ENCODE measurements at places on chromosomes 5 and 9.

GRCh38 chr5:159430361-159431012, 100.2 kb upstream of the IL12B start:
- DNase-seq, result no peak

- DNase-seq, result peak; percentile 23
These were observed 345.7 kb upstream of the WWC1 start for GRCh38 chr5:167945542-167946384.

- peak; percentile 63 for DNase-seq
These were observed 296.8 kb downstream of the EBF1 start for GRCh38 chr5:158802941-158803341.

- no peak for DNase-seq
These were observed at the start of gene ADAM19 for GRCh38 chr5:157575381-157576020. Gene ADAM19, minus strand, starts transcription at chr5:157575775. Its CDS starts 79 bp downstream, at chr5:157575696.

DNA sequence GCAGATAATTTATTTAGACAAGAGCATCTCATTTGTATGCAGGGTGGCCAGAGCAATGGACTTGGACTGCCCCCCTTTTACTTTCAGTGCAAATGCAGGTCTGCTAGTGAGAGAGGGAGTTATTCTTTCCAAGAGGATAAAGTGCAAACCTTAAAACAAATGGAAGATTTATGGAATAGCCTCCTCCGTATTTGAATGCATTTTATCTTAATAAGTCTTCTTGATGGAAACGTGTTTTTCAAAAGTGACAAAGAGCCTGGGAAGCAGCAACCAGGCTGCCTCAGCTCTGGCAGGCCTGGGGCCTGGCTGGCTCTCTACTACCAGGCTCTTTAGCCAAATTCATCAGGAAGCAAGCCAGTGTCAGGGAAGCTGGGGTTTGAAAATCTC, 6.8 kb downstream of the NR2F1 start:
- DNase-seq, result no peak

- DNase-seq, result no peak
These were observed 208.8 kb downstream of the DAB2IP start for GRCh38 chr9:121860213-121860612.

DNA sequence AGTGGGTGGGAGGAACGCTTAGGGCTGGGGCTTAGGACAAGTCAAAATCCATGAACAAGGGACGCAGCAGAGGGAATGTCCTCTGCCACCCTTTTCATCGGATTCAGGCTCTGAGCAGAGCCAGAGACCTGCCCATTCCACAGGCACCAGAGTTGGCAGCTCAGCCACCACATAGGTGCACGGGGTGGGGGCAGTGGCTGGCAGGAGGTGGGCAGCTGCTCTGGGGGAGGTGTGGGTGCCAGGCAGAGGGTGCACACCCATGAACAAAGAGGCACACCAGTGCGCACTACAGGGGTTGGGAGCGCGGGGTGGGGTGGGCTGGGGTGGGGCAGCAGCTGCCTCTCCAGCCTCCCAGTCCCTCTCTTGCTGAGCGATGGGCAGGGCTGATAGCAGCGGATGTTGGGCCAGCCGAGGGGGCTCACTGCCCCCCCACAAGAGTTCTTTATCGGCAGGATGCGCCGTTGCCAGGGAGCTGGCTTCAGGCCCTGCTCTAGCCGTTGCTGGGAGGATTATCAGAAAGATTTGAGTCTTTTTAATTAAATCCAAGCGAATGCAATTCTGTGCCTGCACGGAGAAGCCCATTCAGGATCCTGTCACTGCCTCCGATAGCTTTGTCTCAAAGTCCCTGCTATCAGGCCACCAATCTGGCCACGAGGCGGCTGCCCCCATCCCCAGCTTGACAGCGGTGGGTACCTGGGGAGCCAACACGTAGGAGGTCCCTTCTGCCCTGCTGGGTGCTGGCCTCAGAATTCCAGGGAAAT, 64.3 kb upstream of the LMX1B start:
- no peak for DNase-seq
